ENCODE measurements at places on chromosomes 11 and 22.
A peak's percentile ranks its signal among the peaks of the same experiment; 100 is the strongest.

- no peak for DNase-seq
Measured at GRCh38 chr11:73889019-73889418, 12.2 kb downstream of the PAAF1 start.

DNA sequence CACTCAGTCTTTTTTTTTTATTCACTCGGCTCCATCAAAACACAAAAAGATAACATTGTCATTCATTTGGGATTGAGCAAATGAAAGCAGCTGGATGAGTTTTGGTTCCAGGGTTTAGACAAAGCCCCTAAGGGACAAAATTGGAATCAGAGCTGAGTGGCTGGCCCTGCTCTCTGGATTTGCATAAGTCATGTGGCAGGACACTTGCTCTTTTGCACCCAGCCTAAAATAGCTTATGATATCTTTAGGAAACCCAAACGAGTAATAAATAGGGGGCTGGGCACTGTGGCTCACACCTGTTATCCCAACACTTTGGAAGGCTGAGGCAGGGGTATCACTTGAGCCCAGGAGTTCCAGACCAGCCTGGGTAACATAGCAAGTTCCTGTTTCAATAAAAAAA lies 11.0 kb upstream of the TMEM121B start:
- no peak for DNase-seq

GRCh38 chr11:114776956-114777355 lies 98.6 kb downstream of the NXPE2 start:
- no peak for DNase-seq

GRCh38 chr22:45285263-45286058 lies 712 bp downstream of the UPK3A start:
- DNase-seq = no peak

DNA sequence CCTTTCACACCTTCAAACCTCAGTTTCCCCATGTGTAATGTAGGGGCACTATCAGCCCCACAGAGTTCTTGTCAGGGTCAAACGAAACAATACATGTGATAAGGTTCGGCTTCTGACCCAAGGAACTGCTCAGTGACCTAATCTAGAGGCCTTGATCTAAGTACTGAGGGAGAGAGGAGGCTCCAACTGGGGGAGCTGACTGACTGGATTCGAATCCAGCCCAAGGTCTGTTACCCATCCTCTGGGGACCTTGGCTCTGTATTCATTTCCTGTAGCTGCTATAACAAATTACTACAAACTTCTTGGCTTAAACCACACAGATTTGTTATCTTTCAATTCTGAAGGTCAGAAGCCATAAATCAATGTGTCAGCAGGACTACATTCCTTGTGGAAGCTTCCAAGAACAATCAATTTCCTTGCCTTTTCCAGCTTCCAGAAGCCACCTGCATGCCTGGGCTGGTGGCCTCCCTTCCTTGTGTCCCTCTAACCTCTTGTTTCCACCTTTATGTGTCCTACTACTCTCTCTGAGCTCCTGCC lies 10.7 kb upstream of the ANAPC15 start:
- no peak for DNase-seq

DNA sequence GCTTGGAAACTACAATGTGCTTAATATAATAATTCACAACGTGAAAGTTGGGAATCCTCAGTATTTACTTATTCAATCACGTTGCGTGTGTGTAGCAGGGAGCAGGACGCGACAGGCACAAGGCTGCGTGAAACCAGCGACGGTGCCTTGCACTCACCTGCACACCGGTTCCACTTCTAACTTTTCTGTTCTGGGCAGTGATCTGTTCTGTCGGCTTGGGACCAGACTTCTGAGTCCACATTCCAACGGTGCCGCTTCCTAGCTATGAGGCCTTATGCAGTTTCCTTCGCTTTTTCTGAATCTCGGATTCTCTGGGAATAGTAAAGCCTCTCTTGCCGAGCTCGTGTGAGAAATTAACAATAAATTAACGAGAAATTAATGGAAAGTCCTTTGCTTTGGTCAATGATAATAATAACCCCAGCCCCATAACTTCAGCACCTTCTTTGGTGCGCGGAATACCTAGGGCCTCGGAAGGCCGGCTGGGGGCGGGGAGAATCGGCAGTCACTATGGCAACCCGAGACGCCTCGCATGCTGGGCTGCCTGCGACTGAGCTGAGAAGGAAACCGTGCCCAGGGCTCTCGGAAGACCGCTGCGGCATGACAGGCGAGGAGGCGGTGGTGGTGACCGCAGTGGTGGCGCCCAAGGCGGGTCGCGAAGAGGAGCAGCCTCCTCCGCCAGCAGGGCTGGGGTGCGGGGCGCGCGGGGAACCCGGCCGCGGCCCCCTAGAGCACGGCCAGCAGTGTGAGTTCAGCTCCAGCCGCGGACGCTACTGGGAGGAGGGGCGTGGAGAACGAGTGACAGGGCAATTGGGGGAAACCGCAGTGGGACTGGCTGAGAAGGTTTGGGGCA lies at the start of gene C11orf97:
C11orf97 (plus strand) TSS at position 530 of the 850 bp plus-strand sequence; CDS start at position 598, 68 bp downstream.
- no peak for DNase-seq

DNA sequence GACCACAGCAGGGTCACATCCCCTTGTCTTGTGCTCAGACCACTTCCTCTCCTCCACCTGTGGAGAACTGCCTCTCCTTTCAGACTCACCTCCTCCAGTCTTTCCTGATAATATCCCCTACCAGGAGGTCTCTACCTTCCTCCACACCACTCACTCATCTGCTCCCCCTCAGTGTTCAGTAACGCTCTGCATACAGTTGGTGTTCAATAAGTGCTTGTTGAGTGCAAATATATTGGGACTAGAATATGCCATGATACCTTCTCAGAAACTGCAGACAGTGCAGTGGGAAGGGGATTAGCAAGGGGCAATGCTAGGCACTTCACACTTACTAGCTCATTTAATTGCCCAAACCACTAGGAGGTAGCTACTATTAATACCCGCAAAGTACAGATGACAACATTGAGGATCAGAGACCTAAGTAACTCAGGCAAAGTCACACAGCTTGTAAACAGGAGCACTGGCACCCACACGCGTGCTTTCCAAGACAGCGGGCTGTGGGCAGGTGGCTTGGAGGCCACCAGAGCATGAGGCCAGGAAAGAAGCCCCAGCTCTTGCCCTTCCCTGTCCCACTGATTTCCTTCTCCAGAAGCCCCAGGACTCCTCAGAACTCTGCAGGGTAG lies 8.1 kb upstream of the PDE2A start:
- DNase-seq = no peak

DNA sequence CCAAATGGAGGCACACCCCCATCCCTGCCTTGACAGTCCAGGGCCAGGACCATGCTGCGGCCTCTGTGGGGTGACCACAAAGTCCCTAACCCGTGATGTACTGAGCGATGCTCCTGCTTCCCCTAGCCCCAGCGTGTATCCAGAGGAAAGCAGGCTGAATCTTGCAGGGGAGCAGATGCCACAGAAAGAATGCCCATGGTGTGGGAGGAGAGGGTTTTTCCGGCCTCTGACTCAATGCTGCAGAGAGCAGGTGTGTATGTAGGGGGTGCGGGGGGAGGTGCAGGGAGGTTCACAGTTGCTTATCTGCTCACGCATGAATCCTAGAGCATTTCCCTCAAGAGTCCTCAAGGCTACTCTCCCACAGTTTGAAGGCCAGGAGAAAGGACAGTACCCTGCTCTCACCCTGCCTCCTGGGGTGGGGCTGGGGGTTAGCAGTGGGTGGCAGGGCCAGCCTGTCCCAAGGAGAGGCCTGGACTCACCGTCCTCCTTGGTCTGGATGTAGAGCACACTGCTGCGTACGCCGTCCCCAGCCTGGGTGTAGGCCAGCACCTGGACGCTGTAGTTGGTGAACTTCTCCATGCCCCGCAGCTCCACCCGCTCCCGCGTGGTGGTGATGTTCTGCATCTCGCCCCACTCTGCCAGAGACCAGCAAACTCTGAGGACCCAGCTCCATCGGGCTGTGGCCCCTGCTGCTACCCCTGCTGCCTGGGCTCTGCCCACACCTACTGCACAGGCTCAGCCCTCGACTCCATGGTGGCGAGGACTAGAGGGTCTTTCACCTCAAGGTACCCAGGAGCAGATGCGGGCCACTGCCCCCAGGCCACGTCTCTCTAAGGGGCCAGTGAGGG lies 130.8 kb downstream of the CEP164 start:
- DNase-seq = no peak

- no peak for DNase-seq
Measured at GRCh38 chr22:20526628-20527355, 19.4 kb downstream of the MED15 start.

DNA sequence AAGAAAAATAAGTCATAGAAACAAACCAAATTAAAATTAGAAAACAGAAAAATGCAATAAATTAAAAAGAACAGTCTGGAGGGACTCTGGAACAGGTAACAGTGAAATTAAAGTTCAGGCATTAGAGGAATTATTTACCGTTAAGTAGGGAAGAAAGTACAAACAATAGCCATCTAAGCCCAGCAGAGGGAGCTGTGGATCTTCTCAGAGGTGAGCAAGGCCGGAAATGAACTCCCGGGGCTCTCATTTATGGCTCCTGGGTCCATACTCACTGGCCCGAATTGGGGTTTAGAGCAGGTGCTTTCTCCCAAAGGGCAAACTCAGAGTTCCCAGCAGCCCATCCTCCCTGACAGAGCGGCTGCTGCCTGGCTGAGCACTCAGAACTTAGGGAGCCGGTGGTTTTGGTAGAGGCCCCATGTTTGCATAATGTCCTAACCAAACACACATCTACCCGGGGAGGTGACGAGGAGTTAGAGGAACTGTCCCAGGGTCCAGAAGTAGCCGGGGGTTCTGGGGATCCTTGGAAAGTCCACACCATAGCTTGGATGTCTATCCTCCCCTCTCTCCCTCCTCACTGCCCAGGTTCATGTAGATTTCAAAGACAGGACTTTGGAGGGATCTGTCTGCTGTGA lies 87.8 kb upstream of the VPREB1 start:
- DNase-seq = peak; percentile 32

DNA sequence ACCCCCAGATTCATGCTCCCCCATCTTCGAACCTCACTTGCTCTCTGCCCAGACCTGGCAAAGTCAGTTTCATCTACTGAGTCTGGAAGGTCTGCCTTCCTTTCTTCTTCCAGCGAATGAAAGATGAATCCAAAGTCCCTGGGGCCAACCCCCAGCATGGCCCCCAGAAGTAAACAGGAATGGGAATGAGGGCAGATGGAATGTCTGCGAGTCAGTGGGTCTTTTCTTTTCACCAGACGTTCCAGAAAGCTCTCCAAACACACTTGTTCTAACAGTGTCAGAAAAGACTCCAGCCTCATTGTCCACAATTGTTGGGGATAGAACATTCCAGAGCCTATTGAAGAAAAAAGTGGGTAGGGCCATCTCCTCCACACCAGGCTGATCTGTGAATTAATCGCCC lies 28.6 kb downstream of the RIBC2 start:
- no peak for DNase-seq

GRCh38 chr11:67178878-67179277 lies 59.8 kb downstream of the KDM2A start:
- DNase-seq = no peak

GRCh38 chr11:120248551-120249278 lies 8.8 kb downstream of the POU2F3 start:
- DNase-seq = no peak
